ENCODE measurements at places on chromosomes 6 and 20. TPM values are rescaled to one million over a fixed set of nuclear protein-coding genes. Genes with fewer than 3 reads are reported as not detected.
A peak's percentile ranks its signal among the peaks of the same experiment; 100 is the strongest.

DNA sequence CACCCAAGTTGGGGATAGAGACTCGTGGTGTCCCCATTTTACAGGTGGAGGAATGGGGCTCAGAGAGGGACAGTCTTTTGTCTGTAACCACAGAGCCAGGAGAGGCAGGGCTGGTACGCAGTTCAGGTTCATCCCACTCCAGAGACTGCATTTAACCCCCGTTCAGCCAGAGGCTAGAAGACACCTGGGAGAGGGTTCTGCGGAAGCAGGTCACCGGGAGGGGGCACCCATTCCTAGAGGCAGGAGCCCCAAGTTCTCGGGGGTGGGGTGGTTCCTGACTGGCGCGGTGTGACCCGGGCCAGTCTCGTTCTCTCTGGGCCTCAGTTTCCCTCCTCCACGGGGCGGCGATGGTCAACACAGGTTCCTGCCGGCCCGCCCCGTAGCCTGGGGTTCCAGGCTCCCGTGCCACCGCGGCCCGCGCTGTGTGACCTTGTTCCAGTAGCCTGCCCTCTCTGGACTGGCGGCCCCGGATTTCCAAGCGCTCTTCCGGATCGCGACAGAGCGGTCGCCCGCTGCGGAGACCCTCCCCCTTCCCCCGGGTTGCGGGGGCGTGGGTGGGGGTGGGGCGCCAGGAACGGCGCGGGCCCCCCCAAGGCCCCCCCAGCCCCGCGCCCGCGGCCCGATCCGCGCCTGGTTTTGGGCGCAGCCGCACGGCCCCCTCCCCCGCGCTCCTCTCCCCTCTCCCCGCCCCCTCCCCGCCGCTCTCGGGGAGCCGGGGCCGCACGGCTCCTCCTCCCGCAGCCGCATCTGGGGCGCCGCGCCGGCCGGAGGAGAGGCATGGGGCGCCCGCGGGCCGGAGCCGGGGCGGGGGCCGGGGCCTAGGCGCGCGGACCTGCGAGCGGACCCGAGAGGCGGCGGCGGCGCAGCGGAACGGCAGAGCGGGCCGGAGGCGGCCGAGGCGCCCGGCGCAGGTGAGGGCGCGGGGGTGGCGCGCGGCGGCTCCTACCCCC is at the start of gene DLGAP4:
TSS of gene DLGAP4 (plus strand) at position 738 of the 950 bp plus-strand sequence. CDS start 125,379 bp downstream, outside the sequence.
- DNase-seq, result no peak

- no peak for DNase-seq
Measured at GRCh38 chr6:87336367-87336766, 7.3 kb upstream of the GJB7 start.

- peak; percentile 35 for DNase-seq
Measured at GRCh38 chr6:53651205-53651763, 14.3 kb downstream of the KLHL31 start.

GRCh38 chr6:167470836-167471547 is 146.1 kb downstream of the TTLL2 start:
- no peak for DNase-seq

GRCh38 chr6:34275128-34275804 is 26.5 kb upstream of the SMIM29 start:
- no peak for DNase-seq

NDRG3 gene
- 43.7 TPM for total RNA-seq

DDX43 gene
- 0.31 TPM for total RNA-seq

GRCh38 chr6:166344240-166344639 is 1.9 kb upstream of the SFT2D1 start:
- DNase-seq, result no peak

All from occipital lobe (tissue), 3 donors.